ENCODE measurements at places on chromosomes 16 and 17. TPM values are rescaled to one million over a fixed set of nuclear protein-coding genes. Genes with fewer than 3 reads are reported as not detected.

DNA sequence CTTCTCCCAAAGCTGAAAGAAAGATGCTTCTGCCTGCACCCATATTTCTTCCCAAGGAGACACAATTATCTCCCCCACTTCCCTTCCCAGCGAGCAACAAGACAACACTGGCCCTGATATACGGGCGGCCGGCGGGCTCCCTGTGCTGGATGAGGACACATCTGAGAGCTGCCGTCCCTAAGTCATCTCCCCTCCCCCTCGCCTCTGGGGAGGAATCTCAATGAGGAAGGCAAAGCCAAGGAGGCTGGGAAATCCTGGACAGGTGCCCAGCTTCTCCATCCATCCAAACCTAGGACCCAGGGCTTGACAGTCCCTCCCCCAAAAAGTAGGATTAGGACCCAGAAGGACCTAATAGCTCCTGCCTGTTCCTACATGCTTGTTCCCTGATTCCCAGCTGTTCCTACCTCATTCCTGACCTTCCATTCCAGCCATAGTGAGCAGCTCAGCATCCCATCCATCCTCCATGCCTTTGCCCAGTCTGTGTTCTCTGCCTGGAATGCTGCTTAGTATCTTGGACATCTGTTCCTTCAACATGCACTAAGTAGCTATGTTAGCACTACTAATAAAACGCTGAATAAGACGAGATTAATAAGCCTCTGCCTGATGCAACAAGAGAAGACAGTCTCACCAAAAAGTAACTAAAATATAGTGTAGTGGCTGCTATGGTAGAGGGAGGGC lies 167.9 kb downstream of the CCT6B start:
- no peak for DNase-seq

DNA sequence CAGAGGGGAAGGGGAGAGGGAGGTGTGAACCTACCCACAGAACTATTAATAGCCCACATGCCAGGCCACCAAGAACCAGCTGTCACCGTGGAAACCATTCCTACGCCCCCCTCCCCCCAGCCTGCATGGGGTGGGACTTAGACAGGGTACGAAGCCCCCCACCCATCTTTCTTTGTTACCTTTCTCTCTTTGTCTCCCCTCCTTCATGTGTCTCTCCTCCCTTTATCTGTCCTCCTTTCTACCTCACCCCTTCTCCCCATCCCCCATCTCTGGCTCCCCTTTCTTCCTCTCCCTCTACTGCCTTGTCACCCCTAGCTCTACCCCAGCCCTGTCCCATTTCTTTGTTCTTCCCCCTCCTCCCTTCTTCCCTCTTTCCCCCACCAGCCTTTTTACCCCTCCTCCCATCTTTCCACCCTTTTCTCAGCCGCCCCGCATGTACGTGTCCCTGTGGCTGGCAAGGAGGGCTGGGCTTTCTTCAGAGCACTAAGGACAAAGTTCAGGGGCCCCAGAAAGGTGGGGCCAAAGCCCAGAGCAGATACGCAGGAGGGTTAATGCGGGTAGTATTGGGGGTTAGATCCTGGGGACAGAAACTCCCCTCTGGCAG lies 8.0 kb downstream of the THRA start:
- no peak for DNase-seq

DNA sequence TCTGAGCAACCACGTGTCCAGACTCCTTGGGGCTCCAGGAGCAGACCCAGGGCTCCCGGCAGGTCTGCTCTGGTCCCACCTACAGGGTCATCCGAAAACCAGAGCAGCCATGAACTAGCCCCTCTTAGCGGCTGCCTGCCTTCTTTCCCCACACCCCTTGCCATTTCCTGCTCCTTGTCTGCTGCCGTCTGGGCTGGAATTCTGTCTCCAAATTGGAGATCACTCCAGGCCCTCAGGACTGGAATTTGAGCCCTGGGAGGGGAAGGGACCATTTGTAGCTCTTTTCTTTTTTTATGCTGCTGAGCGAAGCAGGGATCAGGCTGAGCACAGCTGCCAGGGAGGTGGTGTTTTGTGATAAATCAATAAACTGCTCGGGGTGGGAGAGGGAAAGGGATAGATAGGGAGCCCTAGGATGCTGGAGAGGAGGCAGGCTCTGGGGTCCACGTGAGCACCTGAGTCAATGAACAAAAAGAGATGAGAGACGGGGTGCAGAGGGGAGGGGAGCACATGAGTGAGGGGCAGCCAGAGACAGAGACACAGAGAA lies 257.5 kb downstream of the ENGASE start:
- DNase-seq = no peak

- no peak for DNase-seq
Observed at GRCh38 chr16:3494386-3494973, 809 bp downstream of the C16orf90 start.

DNA sequence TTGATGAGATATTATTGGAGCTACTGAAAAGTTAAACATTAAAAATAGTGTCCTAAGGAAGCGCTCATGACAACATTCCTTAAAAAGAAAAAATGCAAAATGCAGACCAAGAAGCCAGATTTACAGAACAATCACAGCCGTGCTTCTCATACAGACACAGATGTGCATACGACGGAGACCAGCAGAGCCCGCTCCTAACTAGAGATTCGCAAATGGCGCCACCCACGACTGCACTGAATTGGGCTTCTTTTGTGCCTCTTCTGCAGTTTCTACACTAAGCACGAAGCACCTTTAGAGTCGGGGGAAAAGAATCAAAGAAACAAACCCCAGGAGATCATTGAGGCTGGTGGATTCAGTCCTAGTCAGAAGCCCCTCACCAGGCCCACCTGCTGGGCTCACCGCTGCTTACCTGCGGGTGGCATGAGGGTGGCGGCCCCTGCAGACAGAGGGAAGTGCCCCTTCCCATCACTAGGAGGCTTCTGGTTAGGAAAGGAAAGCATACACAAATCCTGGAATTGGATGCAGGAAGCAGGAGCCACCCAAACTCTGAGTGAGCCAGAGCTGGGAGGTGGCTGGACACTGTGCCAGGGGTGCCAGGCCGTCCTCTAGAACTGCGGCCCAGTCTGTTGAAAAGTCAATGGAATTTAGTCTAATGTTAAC lies 64.9 kb upstream of the CHMP6 start:
- no peak for DNase-seq

- DNase-seq = no peak
Observed at GRCh38 chr16:68479271-68479670, 31.0 kb upstream of the SMPD3 start.

DNA sequence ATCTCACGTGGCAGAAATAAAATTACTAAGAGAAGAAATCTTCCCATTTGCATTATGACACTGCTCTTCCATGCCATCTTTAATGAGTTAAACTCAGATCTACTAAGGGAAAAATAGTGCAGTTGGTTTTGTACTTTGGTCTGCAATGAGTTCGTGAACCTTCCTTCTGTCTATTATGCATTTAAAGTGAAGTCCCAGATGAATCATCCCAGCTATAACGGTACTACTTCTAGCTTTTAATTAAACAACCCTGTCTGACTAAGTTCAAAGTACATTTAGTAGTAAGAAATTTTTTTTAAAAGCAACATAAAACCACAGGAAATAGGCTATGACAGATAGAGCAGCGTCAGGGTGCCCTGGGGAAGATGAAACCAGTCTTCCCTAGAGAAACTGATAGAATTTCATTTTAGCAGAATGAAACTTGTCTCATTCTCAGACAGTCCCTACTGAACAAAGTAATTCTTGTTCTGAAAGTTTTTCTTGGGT lies 1.8 kb downstream of the TMIGD1 start:
- no peak for DNase-seq

GRCh38 chr17:31067691-31068184 lies 27.0 kb upstream of the NF1 start:
- DNase-seq = peak; percentile 60

DNA sequence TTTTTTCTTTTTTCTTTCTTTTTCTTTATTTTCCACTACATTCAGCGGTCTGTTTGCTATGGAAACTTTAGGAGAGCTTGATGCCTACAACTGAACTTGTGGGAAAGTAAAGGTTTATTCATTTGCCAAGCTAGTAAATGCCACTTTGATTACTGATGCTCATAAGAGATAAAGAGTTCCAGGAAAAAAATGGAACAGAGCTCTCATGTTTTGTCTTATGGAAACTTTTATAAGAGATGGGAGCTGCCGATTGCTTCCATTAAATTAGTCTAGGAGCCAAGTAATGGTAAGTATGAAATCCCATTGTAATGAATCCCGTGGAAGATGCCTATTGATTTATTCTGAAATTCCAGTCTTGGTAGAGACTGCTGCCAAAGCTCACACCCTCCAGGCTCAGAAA lies 7.1 kb downstream of the ANKFN1 start:
- no peak for DNase-seq

DNA sequence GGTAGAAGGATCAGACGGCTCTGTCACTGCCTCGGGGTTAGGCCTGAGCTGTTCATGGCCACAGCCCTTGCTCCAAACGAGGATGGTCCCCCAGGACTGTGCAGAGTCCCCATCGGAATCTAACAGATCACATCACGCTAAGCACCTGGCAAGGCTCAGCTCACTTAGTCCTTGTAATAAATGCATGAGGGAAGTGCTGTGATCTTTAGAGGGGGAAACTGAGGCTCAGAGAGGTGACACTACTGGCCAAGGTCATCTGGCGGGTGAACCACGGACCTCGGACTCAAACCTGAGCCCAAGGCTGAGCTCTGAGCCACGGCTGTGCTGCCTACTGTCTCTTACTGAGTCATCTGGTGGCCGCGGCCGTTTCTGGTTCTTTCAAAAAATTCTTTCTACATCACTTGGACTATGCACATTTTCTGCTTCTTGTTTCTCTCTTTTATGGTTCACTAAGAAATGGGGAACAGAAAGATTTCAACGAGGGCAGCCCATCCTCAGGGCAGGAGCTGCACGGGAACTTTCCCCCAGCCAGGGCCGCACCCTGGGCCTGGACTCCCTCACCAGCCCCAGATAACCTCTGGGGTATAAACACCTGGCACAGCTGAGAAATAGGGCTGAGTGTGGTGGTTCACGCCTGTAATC lies 55.6 kb downstream of the COTL1 start:
- DNase-seq = no peak

- peak; percentile 57 for DNase-seq
Observed at GRCh38 chr17:27294689-27295630, 1.0 kb downstream of the WSB1 start.

- DNase-seq = no peak
Observed at GRCh38 chr16:50684823-50685461, 3.8 kb upstream of the SNX20 start.

GRCh38 chr17:67438667-67439066 lies 61.6 kb downstream of the PITPNC1 start:
- no peak for DNase-seq

DNA sequence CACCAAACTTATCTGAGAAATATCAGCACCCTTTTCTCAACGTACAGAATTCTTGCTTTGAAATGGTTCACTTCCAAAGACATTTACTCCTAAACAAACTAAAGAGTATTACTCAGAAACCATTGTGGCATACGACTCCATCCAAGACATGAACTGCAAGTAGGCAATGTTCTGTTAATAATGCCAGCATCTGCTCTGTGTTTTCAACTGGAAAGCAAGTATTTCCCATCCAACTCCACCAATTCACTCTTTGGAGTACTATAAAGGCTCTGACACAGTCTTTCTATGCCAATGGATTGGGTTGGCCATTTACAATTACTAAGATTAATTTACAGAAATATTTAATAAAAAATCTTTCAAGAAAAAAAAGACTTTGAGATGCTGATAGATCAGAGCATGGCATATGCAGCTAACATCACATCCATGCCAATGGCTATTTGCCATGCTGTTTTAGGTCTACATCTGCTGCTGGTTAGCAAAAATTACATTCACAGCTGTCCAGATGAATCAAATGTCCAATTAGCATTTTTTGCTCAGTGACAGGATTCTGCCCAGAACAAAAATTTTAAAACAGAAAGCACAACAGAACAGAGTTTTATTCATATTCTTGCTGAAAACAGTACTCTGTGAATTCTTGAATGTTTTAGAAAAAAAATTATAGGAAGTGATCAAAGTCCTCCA lies 65.9 kb upstream of the HLF start:
- no peak for DNase-seq

DNA sequence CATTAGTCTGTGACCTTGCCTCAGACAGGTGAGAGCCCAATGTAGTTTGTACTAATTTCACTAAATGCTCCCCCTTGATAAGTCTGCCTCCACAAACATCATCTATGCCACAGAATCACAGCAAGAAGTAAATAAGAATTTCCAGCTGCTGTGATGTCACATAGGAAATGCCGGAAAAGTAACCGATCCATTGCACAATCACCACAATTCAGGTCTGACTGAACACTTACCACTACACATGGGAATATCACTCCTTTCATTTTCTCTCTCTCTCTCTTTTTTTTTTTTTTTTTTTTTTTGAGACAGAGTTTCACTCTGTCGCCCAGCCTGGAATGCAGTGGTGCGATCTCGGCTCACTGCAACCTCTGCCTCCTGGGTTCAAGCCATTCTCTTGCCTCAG lies 79.0 kb upstream of the CDH11 start:
- DNase-seq = no peak

DNA sequence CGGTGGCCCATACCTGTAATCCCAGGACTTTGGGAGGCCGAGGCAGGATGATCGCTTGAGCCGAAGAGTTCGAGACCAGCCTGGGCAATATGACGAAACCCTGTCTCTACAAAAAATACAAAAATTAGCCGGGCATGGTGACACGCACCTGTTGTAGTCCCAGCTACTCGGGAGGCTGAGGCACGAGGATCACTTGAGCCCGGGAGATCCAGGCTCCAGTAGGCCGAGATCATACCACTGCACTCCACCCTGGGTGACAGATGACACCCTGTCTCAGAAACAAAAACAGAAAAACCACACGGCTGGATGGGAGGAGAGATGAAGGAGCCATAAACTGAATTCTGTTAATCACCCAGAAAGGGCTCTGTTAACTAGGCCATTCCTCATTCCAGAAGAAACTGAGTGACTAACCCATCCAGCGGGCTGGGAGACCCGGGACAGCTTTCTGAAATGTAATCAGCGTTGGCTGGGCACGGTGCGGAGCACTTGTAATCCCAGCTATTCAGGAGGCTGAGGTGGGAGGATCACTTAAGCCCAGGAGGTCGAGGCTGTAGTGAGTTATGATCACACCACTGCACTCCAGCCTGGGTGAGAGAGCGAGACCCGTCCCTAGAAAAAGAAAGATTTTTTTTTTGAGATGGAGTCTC lies 641 bp upstream of the NT5C3B start:
- no peak for DNase-seq

Gene CLEC3A
- total RNA-seq = not detected

Gene HIGD1B
- not detected for total RNA-seq

Gene NACA2
- not detected for total RNA-seq

Gene SCNN1G
- not detected for total RNA-seq

Gene KRT26
- total RNA-seq = not detected

Gene FOXN1
- total RNA-seq = not detected

Gene KIF1C
- total RNA-seq = 94.7 TPM

All from pulmonary artery endothelial cell (primary cell).